Iris pigment epithelial cell (primary cell): ENCODE measurements at places on chromosomes 11 and 22.

DNA sequence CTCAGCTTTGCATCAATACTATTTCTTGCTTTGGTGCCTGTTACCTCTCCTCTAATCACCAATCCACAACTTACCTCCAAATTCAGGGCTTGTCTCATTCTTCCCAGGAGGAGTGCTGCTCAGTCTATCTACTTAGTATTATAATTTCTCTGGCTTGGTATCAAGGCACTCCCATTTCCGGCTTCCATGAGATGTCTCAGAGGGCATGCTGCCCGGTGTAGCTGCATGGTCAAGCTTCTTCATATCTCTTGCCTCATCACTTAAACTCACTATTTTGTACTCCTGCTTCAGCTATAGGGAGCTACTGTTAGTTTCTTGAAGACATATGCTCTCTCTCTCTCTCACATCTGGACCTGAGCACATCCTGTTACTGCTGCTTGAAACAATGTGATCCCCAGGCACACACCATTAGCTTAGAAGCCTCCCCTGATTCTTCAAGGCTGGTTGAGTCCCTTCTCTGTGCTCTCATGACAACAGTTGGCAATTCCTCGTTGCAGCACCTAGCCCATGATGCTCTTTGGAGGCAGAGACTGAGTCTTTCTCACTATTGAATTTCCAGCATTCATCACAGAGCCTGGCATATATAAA is 182.8 kb upstream of the SYN3 start:
- DNase-seq, result no peak

GRCh38 chr22:45991098-45991497 is 14.1 kb upstream of the WNT7B start:
- DNase-seq, result no peak

- peak; percentile 39 for DNase-seq
Measured at GRCh38 chr11:75492181-75492820, 33.4 kb downstream of the GDPD5 start.

DNA sequence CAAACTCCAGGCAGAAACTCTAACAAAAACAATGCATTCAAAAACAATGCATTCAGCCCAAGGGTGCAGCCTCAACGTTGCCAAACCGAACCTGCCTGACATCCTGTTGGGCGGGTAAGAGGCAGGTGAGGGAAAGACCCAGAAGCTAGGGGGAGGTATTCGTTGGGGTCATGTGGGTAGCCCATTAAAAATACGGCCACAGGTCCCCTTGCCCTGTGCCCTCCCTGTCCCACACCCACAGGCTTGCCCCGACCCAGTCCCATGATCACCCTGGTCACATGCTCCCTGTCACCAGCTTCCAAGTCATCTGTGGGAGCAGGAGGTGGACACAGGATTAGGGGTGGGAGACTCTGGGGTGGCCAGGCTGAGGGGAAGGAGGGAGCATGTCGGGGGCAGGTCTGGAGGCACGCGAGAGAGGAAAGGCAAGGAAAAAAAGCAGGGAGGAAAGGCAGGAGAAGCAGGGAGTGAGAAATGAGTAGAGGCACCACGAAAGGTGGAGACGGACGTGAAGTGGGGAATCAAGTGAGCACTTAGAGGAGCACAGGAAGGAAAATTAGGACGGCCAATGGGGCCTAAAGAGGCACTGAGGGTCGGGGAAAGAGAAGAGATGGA is 683 bp downstream of the PLA2G6 start:
- DNase-seq, result no peak

- no peak for DNase-seq
Measured at GRCh38 chr11:11697796-11698195, 76.0 kb upstream of the GALNT18 start.

DNA sequence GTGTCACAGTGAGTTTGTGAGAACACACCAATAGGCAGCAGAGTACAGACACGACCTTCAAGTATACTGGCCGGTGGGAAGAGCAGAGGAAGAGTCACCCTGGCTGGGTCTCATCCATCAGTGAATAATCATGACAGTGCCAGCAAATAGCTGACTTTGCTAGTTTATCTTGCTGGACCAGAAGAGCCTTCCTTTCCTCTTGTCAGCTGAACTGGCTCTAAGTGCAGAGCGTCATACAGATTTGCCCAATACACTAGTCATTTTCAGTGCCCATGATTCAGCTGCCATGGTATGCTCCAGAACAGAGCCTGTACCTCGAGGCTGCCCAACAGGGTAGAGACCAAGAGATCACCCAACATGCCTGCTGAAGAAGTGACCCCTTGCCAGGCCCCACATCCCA is 82.9 kb upstream of the TBCEL start:
- no peak for DNase-seq

GRCh38 chr11:30344085-30344484 is 21.2 kb downstream of the ARL14EP start:
- DNase-seq, result no peak

- no peak for DNase-seq
Measured at GRCh38 chr11:75063741-75064314, 32.8 kb downstream of the OR2AT4 start.

GRCh38 chr22:48888466-48889208 is 939.0 kb downstream of the BRD1 start:
- DNase-seq, result no peak

- DNase-seq, result no peak
Measured at GRCh38 chr11:122210367-122210997, 94.5 kb upstream of the BLID start.

- no peak for DNase-seq
Measured at GRCh38 chr22:47564651-47565434, 802.4 kb downstream of the TBC1D22A start.

DNA sequence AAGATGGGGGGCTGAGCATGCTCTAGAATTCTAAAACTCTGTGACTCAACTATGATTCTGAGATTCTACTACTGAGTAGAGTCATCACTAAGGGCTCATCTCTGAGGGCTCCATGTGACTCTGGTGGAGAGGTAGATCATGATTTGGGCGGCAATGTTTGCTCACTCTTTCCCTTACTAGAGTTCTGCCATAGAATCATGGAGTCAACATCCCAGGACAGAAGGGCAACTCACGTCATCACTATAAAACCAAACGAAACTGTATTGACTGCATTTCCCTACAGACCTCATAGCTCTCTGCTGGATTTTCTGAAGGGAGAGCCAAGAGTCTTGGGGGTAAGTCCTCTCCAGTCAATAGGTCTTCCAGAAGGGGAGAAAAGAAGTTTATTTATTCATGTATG is at the start of gene MS4A14:
Gene MS4A14, plus strand, starts transcription at position 78 of the 400 bp plus-strand sequence. Its CDS starts 120 bp downstream, at position 198.
- DNase-seq, result no peak

DNA sequence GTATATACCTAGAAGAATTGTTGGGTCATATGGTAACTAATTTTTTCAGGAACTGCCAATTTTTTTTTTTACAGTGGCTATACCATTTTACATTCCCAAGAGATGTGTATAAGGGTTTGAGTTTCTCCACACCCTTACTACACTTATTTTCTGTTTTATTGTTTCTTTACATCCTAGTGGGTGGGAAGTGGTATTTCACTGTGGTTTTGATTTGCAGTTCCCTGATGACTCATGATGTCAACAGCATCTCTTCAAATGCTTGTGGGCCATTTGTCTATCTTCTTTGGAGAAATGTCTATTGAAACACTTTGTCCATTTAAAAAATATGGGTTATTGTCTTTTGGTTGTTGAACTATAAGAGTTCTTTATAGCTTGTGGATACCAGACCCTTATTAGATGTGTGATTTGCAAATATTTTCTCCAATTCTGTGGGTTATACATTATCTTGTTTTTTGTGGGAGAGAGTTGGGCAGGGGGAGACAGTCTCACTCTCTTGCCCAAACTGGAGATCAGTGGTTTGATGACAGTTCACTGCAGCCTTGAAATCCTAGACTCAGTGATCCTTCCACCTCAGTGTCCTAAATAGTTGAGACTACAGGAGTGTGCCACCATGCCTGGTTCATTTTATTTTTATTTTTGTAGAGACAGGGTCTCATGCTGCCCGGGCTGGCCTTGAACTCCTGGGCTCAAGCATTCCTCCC is 30.3 kb upstream of the PISD start:
- DNase-seq, result peak; percentile 85

- peak; percentile 65 for DNase-seq
Measured at GRCh38 chr11:85844439-85845123, 10.6 kb upstream of the CCDC83 start.

DNA sequence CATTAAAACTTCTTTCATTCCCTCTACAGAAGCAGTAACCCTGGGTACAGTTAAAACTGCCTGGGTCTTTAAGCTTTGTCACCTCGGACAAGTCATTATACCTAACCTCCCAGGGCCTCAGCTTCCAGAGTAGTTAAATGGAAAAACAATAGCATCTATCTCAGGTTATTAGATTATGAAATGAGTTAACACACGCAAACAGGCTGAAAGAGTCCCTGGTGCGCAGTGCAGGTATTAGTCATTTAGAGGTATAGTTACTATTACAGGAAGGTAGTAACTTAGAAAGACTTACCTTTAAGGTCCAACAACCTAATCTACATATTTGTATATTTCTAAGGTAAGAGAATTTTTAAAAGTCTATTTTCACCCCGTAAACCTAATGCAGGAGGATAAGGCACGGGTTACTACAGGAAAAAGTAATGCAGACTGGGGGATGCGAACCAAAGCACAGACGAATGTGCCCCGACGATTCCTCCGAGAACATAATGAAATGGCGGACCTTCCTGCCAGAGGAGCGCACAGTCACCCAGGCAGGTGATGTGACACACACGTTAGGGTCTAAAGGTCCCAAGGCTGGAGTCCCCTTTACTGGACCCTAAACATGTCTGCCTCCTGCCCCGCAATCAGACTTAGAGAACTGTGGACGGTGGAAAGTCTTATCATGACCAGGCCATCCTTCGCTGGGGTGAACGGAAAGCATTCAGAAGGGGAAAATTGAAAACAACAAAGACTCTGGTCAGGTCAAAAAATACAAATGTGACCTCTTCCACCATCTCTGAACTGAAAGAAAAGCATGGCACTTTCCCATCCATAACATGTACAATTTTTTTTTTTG is 1.3 kb downstream of the NAP1L4 start:
- peak; percentile 16 for DNase-seq

DNA sequence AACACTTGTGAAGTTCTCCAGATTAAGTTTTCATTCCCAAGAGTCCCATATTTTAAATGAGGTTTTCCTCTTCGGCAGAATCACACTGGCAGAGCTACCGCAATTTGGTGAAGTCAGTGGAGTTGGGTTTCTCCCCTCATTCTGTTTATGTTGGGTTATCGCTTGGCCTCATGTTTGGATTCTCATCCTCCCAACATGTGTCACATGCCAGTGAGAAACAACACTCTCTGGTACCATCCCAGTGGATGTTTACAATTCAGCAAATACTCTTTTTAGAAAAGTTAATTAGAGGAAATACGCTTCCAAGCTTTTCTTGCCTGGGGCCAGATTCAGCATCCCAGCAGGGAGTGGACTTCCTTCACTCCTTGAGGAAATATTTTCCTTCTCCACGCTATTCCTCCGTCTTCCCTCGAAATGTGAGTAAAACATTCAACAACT is 2.1 kb downstream of the PAMR1 start:
- peak; percentile 40 for DNase-seq

GRCh38 chr11:111301004-111301841 is 2.9 kb downstream of the POU2AF3 start:
- no peak for DNase-seq

DNA sequence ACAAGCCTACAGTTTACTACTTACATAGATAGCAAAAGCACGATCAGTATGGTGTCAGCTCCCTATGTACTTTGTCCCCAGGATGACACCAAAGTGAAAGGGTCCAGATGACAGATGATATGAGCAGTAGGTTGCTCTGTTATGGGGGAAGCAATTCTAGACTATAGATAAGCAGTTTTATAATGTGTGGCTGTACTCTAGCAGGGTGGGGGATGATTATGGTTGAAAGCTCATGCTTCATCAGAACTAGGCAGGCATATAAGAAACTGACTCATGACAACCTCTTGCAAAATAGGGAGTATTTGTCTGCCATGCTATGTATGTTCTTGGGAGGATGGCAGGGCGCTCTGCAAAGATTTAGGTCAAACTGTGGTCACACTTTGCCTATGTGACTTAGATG is 158.2 kb upstream of the ZBED5 start:
- no peak for DNase-seq

DNA sequence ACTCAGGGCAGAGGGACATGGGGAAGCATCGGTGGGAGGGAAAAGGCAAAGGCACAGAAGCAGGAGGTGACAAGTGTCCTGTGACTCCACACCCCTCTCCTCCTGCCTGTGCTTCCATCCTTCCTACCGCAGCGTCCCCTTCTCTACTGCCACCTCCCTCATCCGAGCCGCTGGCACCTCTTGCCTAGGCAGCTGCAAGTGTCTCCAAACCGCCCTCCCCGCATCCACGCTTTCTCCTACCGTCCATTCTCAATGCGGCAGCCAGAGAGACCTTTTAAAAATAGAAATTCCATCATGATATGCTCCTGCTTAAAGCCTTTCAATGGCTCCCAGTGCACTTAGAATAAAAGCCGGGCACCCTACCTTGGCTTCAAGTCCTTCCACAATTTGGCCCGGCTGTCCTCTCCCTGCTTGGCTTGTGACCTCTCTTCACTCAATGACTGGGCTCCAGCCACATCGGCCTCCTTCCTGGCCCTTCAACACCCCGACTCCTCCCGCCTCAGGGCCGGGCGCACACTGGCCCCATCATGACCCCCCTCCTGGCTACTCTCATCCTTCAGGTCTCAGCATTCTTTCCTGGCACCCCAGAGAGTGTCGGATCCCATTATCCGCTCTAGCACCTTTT is 16.5 kb downstream of the LRRC10B start:
- DNase-seq, result no peak

DNA sequence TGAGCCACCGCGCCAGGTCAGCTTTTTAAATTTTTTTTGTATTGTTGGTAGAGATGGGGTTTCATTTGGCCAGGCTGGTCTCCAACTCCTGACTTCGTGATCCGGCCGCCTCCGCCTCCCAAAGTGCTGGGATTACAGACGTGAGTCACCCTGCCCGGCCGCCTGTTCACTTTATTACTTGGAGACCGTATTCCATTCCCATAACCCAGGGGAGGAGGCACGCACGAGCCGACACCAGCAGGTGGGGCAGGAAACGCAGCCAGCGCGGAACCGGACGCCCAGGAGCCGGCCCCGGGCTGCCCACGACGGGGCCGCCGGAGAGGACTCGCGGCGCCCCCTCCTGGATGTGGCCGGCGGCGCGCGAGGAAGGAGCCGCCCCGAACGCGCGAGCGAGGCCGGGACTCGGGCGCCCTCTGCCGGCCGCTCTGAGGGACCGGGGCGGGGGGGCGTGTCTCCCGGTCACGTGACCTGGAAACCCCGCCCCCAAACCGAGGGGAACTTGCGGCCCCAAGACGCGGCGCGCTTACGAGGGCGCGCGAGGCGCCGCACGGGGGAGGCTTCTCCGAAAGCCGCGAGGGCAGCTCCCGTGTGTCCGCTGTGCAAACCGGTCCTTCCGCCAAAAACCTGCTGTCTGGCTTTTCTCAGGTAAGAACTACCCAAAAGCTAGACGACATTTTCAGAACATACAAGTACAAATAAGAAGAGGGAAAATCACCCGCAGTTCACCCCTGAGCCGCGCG is 11.6 kb upstream of the RNH1 start:
- peak; percentile 95 for DNase-seq

DNA sequence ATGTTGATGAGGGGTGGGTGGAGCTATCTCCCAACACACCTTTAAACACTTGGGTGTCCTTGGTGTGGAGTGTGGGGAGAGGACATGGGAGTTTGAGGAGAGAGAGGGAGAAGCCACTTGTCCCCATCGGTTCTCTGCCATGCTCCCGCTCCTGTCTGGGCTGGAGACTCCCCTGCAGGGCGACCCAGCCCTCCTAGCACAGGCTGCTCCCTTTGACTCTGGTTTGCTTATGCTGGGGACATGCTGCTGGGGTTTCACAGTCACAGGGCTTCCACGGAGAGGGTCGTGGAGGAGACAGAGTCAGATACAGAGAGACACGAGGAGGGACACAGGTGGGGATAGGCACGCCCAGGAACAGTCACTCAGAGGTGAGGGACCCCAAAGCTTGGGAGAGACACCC is 1.6 kb downstream of the SCUBE1 start:
- no peak for DNase-seq

GRCh38 chr11:7599209-7599608 is 74.1 kb downstream of the CYB5R2 start:
- no peak for DNase-seq
